ENCODE measurements at places on chromosomes 2 and 18.

DNA sequence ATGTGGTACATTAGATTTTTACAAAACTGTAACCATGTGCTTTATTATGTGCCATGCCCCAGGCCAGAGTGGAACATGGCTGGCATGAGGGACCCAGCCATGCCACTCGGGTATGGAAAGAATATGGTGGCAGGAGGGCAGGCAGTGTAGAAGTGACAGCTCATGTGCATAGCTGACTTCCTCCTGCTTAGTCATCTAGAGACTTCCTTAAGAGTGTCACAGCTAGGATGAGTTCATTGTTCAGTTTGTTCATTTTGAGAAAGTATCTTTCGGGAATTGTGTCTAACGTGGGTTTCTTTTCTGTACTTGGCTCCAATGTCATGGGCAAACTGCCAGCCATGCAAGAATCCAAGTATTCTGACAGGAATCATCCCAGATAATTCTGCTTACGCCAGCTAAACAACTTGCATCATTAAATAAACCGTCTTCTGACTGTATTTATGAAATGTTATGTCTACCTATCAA, 94.3 kb upstream of the ITGB6 start:
- no peak for DNase-seq

DNA sequence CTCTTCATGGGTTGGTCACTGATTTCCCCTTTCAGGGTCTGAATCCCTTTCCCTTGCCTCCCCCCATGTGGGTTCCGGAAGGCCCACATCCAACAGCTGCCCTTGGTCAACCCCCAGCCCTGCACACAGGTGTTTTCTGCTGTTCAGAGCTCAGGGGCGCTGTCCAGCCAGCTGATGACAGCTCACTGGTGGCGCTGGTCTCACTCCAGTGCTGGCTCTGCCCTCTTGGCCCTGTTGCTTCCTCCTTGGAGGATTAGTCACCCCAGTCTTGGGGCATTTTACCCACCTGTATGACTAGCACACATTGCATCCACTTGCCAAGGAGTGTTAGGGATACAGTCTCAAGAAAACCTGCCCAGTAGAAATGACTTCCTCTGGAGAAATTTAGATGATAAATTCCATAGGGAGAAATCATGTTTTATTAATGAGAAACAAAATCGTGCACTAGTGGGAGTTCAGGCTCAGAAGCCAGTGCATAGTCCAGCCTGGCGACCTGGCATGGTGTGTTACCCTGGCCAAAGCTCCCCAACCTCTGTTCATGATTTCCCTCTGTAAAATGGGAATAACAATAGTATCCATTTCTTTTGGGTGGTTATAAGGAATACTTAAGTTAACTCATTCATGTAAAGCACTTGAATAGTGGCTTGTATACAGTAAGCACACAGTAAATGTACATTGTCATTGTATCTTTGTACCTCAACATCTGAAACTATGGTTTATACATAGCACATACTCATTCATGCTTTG, 21.6 kb downstream of the CRIM1 start:
- DNase-seq, result no peak

GRCh38 chr2:12270876-12271588, 445.7 kb upstream of the TRIB2 start:
- DNase-seq, result no peak

GRCh38 chr2:234705108-234705507, 208.2 kb upstream of the ARL4C start:
- no peak for DNase-seq

DNA sequence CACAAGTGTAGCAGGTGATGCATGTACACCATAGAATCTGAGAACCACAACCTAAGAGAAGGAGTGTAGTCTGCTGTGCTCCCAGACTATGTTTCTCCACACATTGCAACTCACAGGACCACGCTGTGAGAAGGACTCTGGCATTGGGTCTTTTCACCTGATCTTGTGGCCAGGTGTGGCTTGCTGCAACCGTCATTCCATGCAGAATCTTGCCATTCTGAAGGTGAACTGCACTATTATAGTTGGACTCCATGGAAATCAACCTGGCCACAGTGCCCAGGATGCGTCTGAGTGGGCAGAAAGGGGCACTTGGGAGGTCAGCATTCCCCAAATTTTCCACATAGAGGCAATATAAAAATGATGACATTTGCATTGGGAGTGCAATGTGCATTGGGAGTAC, 122.2 kb downstream of the CAPN13 start:
- DNase-seq, result no peak

DNA sequence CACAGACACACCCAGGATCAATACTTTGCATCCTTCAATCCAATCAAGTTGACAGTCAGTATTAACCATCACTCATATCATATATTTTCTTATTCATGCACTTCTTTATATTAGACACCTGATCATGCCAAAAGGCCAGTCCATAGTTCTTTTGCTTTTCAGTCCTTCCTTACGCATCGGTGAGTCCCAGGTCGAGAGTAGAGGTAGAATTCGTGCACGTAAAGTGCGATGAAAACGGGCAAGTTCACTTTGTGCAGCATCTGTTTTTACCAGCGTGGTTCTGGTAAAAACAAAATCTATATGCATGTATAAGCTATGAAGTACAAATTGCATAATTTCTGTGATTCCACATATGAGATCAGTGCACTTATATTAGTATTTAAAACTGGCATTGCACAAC, 1.2 kb upstream of the COPS8 start:
- no peak for DNase-seq

- DNase-seq, result no peak
Measured at GRCh38 chr18:46257366-46257765, 153.2 kb downstream of the HAUS1 start.

GRCh38 chr2:182522972-182523473, 96.2 kb upstream of the PDE1A start:
- no peak for DNase-seq

- DNase-seq, result no peak
Measured at GRCh38 chr2:74845991-74846390, 12.1 kb downstream of the HK2 start.

- DNase-seq, result no peak
Measured at GRCh38 chr18:50013363-50014138, 181.4 kb downstream of the MYO5B start.

Measured in stimulated activated CD8-positive, alpha-beta memory T cell treated with anti-CD3 and anti-CD28 coated beads, Interleukin-4, amount 100 ng/mL, for 1 hour (primary cell).